ENCODE measurements at places on chromosomes 7 and 10.

DNA sequence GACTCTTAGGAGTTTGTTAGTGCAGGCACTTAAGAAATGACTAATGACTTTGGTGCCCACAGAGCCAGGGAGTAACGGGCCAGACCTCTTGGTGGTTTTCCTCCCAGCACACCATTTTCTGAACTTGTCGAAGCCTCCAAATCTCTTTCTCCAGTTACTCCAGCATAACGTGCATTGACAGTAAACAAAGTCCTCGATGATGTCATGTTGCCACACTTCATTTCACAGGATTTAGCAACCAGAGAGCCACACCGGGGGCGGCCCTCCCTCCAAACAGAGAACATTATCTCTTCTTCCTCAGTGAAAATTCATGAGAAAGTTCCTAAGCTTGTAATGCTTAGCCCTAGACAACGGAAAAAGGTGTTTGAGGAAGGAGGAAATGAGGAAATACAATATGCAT, 4.0 kb upstream of the SVOPL start:
- no peak for DNase-seq

- DNase-seq = no peak
These were observed 110.7 kb upstream of the SEMA3C start for GRCh38 chr7:81029511-81029910.

DNA sequence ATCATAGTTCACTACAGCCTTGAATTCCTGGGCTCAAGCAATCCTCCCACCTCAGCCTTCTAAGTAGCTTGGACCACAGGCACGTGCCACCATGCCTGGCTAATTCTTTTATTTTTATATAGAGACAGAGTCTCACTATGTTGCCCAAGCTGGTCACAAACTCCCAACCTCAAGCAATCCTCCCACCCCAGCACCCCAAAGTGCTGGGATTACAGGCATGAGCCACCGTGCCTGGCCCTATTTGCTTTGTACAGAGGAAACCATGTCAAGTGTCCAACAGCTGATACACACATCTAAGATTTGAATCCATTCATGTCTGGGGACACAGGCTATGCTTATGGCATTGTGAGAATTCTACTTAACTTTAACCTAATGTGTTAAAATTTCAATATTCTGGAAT, 29.9 kb upstream of the MPP7 start:
- no peak for DNase-seq

- DNase-seq = no peak
These were observed 5.1 kb downstream of the TCTN3 start for GRCh38 chr10:95688648-95689047.

DNA sequence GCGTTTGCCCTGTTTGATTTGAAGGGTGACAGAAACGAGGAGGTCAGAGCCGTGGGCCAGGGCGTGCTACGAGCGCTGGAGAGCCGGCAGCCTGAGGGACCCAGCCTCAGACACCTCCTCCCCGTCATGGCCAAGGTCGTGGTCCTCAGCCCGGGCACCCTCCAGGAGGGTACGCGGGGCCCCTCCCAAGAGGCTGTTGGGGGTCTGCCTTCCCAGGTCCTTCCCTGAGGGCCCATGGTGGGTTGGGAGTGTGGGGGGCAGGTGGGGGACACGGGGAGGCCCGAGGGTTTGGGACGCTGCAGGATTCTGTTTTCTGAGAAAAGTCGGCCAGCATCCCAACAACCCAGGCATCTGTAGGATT, 7.8 kb downstream of the AP5Z1 start:
- no peak for DNase-seq

- DNase-seq = no peak
These were observed 151.1 kb downstream of the GFRA1 start for GRCh38 chr10:116121640-116122525.

- DNase-seq = no peak
These were observed 115.9 kb downstream of the PIP4K2A start for GRCh38 chr10:22598478-22598877.

DNA sequence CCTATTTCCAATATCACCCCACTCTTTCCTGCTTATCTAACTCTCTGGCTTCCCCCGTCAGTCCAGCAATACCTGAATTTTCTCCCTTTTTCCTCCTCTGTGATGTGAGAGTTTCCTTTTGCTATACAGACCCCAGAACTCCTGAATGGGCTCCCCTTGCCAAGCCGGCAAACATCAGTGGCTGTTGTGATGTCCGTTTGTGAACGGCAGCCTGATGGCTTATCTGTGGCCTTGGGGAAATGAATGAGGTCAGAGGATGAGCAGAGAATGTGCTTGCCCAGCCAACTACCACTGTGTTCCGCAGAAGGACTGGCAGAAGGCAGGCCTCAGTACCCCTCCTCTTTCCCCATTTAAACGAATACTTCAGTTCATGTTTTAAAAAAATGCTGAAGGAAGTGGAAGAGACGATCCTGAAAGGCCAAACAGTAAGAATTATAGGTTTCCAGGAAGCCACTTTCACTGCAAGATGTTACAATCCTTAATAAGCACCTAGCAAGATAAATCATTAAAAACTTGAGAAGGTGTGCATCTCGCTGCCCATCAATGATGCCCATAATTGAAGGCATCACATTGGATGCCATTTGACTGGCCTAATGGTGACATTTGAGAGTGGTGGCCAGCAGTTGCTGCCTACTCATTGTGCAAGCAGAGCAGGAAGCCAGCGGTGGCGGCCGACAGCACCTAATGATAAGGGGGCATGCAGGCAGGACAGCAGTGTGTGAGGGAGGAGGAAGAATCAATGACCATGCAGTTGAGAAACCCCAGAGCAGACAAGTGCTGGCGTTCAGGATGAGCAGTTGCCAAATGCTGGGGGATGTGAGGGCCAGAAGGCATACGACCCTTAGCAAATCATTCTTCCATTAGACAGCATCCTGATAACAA, 31.5 kb downstream of the SLC18A2 start:
- no peak for DNase-seq

GRCh38 chr7:158602905-158603772, 15.5 kb upstream of the PTPRN2 start:
- no peak for DNase-seq

DNA sequence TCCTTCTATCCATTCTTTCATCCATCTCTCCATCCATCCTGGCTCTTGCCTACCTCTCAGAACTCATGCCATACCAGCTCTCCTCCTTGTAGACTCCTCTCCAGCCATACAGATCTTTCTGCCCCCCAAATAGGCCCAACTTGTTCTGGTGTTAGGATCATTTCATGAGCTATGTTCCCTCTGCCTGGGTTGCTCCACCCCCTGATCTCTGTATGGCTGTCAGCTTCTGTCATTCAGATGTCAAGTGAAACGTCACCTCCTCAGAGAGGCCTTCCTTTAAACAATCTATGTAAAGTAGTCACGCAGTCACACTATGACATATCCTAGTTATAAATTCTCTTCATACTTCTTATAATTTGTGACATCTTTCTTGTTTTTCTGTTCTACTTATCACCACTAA, 42.3 kb upstream of the PNLIPRP3 start:
- no peak for DNase-seq

DNA sequence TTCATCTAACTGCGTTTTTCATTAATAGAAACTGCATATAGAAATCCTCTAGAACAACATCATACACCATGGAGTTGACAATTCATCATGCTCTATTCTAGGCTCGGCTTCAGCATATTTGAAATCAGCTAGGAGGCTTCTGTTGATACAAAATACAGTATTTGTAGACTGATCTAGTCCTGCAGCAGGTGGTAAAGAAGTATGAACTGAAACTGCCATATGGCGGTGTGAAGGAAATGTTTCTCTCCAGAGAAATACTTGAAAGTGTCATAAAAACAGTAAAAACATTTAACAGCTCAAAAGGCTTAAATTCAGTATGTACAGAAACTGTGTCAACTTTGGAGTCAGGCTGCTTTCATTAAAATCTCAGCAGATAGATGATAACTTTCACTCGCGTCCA, 32.0 kb upstream of the MYO3A start:
- no peak for DNase-seq

DNA sequence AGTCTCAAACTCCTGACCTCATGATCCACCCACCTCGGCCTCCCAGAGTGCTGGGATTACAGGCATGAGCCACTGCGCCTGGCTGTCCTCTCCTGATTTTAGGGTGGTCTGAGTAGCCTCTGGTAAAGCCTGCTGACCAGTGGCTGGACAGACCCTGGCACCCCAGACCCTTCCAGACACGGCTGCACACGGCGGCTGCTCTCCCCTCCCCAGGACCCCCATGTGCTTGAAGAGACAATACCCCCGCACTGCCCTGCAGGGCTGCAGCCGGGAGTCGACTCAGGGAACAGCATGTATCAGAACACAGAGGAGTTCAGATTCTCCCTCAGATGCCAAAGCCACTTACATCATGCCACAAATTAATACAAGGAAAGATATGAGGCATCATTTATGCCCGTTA, 58.3 kb upstream of the CFAP46 start:
- DNase-seq = no peak

DNA sequence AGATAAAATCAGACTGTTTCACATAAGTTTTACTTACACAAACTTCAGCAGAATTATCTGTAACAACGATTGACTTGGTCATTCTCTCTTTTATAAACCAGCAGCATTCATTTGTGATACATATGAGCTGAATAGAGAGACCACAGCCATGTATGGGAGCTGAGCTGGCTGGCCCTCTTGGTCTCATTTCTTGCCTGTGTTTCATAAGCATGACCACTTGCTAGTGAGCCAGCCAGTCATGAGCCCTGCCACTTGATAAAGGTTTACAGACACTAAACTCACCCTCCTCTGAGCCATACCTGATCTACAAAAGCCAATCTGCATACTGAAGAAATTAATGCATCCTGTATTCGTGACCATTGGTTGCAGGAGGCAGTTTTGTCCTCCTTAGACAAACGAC, 82.1 kb downstream of the PKD1L1 start:
- DNase-seq = no peak

DNA sequence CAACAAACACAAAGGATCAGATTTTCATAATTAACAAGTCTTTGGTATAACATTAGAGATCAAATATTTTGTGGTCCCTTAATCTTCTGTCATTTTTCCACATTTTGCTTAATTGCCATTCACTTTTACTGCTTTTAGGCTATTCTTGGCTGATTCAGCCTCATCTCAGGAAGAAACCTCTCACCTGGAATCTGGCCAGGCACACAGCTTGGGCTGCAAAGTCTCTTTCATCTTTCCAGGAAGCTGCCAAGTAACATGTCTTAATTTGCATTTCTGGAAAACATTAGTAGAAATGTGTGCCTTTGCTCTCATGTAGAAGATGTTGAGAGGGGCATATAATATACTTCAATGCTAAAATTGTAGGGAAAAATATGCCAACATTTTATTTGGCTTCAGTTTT, 174.2 kb upstream of the STEAP4 start:
- no peak for DNase-seq

- DNase-seq = no peak
These were observed 61.9 kb downstream of the SYPL1 start for GRCh38 chr7:106050002-106050745.

DNA sequence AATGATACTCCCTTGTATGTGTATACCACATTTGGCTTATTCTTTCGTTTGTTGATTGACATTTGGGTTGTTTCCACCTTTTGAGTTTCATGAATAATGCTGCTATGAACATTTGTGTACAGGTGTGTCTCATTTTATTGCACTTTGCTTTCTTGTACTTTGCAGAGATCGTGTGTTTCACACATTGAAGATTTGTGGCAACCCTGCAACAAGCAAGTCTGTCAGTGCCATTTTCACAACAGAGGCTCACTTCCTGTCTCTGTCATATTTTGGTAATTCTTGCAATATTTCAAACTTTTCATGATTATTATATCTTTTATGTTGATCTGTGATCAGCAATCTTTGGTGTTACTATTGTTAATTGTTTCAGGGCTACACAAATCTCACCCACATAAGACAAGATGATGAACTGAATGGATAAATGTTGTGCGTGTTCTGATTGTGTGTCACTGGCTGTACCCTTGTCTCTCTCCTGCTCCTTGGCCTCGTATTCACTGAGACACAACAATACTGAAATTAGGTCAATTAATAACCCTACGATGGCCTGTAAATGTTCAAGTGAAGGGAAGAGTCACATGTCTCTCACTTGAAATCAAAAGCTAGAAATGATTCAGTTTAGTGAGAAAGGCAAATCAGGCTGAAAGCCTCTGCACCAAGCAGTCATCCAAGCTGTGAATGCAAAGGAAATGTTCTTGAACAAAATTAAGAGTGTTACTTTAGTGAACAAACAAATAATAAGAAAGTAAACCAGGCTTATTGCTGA, 133.6 kb upstream of the JCAD start:
- DNase-seq = no peak

DNA sequence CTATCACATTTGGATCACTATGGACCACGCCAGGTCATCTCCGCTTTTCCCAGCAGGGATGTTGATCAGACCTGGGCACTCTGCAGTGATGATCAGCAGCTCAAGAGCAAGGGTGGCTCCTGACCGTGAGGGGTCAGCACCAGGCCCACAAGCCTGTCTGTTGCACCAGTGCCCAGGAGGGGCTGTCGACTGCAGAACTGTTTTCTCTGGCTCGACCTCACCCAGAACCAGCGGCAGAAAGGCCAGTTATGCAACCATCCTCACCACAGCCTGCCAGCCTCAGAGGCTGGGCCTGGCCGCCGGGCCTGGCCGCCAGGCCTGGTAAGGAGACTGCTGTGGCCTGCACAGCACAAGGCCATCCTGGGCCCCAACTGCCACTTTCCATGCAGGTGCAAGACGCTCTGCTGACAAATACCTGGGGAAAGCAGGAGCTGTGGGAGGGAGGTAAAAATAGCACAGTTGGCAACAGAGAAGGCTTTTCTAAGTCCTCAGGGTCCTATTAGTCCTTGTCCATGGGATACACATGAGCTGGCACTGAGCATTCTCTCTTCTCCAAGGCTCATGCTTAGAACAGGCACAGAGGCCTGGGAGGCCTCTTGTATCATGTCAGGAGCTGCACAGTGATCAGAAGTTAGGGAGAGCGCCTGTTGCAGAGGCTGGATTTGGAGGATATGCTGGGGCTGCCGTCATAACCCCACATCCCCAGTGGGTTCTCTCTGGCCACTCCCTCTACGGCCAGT, 17.5 kb downstream of the KCNMA1 start:
- no peak for DNase-seq

- DNase-seq = no peak
These were observed 34.5 kb upstream of the RHOBTB1 start for GRCh38 chr10:60978287-60979115.

GRCh38 chr10:58512491-58513187, at the start of gene BICC1:
BICC1 (plus strand) TSS chr10:58512872; CDS start chr10:58513144, 272 bp downstream.
- DNase-seq = no peak

GRCh38 chr10:14536241-14537213, 205.8 kb upstream of the FRMD4A start:
- no peak for DNase-seq

DNA sequence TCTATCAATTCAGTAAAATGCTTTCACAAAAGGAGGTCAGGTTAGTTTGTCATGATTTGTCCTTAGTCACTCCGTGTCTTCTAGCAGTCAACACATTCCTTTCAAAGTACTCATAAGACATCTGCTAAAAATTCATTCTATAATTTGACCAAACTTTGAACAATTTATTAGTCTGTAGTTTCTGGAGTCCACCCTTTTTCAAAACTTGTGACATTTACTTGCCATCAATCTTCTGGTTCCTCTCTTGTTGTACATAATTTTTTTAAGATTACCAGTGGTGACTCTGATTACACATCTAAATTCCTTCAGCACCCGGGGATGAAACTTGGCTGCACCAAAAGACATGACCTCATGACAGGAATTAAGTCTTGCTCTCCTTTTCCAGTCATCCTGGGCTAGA, 130.1 kb downstream of the NEBL start:
- DNase-seq = no peak
